Dermis lymphatic vessel endothelial cell (primary cell): ENCODE measurements at places on chromosomes 12 and 14. TPM values are rescaled to one million over a fixed set of nuclear protein-coding genes. Genes with fewer than 3 reads are reported as not detected.

FKBP3 gene
- 17.8 and 23.0 TPM in 2 replicates for total RNA-seq

DPF3 gene
- total RNA-seq = 0.54 and 1.2 TPM in 2 replicates

BICDL1 gene
- total RNA-seq = under 0.01 TPM in 1 of 2 replicates, not detected in the other

PARPBP gene
- total RNA-seq = 4.4 and 5.6 TPM in 2 replicates

FAM90A1 gene
- total RNA-seq = under 0.01 TPM in 1 of 2 replicates, not detected in the other

SIRT4 gene
- total RNA-seq = 1.5 and 2.5 TPM in 2 replicates

TIMM9 gene
- 15.2 and 20.6 TPM in 2 replicates for total RNA-seq

FAM186B gene
- 0.11 and 0.26 TPM in 2 replicates for total RNA-seq

SLC35E3 gene
- total RNA-seq = 3.8 and 4.8 TPM in 2 replicates

PRH2 gene
- 0.09 TPM in 1 of 2 replicates, not detected in the other for total RNA-seq

FOXG1 gene
- total RNA-seq = not detected in 2 replicates

LRRC10 gene
- not detected in 2 replicates for total RNA-seq

FAM181A gene
- total RNA-seq = not detected in 2 replicates

CDK17 gene
- total RNA-seq = 115 and 129 TPM in 2 replicates

SNX6 gene
- 93.8 and 133 TPM in 2 replicates for total RNA-seq

SERPINA9 gene
- not detected in 2 replicates for total RNA-seq

OSGEP gene
- 50.4 and 53.9 TPM in 2 replicates for total RNA-seq

TAPBPL gene
- 11.0 and 28.1 TPM in 2 replicates for total RNA-seq

TCTN1 gene
- total RNA-seq = 7.6 and 13.3 TPM in 2 replicates

PDE3A gene
- 0.43 and 2.8 TPM in 2 replicates for total RNA-seq

XRCC3 gene
- total RNA-seq = 5.7 and 7.2 TPM in 2 replicates

RD3L gene
- total RNA-seq = 0.11 TPM in 1 of 2 replicates, not detected in the other
